ENCODE measurements at places on chromosomes 6 and 20.

- no peak for DNase-seq
These were observed 33.3 kb downstream of the LRP11 start for GRCh38 chr6:149830731-149831307.

GRCh38 chr6:107122748-107123147 is 7.4 kb upstream of the BEND3 start:
- no peak for DNase-seq

DNA sequence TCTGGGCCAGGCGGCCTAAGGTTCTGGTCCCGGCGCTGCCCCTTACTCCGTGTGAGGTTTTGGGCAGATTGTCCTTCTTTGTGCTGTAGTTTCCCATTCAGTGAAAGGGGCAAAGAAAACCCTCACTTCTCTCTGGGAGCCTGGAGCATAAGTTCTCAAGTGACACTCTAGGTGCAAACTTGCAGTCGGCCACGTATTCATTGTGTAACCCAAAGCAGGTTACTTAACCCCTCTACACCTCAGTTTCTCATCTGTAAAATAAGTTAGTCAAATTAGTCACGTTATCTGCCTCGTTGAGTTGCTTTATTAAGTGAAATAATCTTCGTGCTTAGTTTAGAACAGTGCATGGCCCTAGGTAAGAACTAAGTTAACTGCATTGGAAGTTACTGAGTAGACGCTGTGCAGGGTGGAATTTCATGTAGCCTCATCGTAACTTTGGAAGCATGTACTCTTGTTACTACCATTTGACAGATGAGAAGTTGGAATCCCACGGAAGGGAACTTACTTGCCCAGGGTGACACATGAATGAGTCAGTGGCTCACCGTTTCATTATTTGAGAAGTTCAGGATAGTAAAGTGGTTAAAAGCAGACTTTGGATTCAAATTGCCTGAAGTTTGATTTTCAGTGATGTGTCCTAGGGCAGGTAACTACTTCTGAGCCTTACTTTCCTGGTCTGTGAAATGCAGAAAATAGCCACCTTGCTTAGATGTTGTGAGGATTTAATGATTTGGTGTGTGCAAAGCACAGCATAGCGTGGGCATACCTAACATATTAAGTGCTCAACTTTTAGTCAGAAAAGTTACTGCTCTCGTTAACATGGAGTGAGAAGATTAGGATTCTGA is 556 bp upstream of the MROH8 start:
- DNase-seq, result no peak

GRCh38 chr20:21352703-21353102 is 44.6 kb downstream of the NKX2-4 start:
- DNase-seq, result no peak

DNA sequence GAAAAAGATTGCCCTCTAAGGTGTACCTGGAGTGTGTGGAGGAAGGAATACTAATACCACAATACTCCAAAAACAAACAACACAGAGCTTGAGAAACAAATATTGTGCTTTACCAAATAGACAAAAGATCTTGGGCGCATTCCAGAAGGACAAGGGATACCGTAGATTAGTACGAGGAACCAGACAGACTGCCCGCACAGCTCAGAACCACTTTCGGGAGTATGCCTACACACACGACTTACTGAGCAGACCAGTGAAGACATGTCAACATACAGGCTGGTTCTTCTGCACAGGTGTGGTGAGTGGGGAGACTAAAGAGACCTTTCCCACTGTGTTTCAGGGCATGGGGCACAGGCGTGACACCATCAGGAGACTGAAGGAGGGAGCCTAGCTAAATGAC is 15.8 kb upstream of the FOXQ1 start:
- DNase-seq, result no peak

DNA sequence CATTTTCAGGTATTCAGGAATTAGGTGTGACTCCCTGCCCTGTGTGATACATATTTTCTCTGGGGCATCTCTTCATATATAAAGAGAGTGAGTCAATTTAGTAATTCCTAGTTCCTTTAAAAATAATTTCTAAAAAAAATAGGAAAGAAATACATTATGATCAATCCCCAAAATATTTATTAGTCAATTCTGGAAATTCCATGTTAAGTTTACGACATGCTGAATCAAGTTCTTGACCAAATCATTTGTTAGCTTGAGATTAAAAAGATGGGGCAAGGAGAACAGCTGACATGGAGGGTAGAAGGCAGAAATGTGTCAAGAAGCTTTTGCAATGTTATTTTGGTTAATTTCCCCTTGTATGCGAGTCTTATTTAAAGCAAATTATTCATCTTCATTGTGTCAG is 22.7 kb upstream of the PRDM1 start:
- no peak for DNase-seq

GRCh38 chr20:22576733-22577514 is 7.4 kb downstream of the FOXA2 start:
- no peak for DNase-seq

DNA sequence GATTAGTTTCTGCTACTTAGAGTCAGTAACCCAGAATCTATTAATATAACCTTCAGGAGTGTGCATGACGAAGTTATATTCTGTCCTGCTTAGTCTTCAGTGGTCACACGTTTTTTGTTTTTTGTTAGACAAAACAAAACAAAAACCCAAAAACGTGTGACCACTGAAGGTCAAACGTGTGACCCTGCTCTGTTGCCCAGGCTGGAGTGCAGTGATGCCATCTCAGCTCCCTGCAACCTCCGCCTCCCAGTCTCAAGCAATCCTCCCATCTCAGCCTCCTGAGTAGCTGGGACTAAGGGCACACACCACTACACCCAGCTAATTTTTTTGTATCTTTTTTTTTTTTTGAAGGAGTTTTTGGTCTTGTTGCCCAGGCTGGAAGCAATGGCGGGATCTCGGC is 142.4 kb downstream of the BCAS1 start:
- no peak for DNase-seq

- DNase-seq, result no peak
These were observed 12.4 kb downstream of the HTR1E start for GRCh38 chr6:86949771-86950170.

- no peak for DNase-seq
These were observed 231.9 kb upstream of the FAM83B start for GRCh38 chr6:54614499-54615195.

DNA sequence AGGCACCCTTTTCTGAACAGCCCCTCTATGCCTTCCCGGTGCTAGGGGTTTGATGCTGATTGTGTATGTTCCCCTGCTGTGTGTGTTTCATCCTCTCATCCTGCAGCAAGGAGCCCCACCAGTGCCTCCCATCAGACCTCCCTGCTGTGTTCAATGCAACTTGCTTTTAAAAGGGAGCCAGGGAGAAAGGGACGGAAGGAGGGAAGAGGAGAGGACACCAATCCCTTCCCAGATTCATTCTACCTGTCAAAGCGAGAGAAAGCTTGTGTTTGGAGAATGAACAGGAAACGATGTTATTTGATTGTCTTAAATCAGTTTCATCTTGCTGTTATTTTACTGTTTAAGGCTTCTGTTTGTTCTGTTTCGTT is 259.2 kb downstream of the ADGB start:
- no peak for DNase-seq

- peak; percentile 58 for DNase-seq
These were observed 5.6 kb upstream of the IFNGR1 start for GRCh38 chr6:137224799-137225198.

DNA sequence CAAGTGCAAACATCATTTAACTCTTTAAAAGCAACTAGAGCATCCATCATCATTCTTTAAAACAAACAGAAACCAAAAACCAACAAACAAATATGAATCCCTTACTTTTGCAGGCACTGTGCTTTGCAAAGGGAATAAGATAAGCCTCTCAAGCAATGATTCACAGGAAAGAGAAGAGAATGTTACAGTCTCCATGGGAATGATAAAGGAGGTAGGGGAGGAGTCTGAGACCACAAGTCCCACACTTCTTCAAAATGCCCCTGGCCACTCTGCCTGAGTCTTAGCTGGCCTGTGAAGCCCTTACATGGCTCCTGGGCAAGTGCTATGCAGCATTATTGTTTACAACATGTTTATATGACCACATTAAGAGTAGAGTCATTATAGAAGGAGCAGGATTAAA is 257.7 kb upstream of the MARCKS start:
- no peak for DNase-seq

DNA sequence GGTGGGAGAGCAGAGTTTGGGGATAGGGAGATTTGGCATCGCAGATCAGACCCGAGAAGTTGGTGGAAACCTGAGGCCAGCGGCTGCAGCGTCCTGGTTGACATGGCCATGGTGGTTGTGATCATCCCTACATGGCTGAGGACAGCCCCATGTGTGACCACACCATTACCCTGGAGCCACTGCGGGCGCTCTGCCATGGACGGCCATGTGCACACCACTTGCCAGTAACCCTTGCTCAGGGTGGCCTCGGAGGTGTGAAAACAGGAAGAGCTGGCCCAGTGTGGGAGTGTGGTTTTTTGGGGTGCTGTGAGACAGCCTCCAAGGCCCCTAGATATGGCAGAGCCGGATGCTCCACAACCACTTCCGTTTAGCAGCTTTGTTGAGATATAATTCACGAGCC is 64.4 kb downstream of the TMEM242 start:
- no peak for DNase-seq

DNA sequence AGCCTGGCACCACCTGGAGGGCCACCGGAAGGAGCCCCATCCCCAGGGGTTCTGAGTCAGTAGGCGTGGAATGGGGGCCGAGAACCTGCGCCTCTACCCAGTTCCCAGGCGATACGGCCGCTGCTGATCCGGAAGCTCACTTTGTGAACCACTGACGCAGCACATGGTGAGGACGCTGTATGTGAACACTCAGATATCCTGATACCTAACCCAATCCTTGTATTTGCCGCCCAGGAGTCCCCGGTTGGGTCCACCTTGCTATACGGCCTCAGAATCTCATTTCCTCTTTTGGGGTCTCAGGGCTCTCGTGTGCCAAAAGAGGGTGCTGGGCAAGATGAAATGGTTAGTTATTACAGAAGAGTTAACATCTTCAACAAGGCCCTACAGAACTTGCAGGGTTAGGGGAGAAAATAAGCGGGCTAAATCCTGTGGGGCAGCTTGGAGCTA is 604 bp upstream of the RAB5IF start:
- peak; percentile 72 for DNase-seq

GRCh38 chr20:3161316-3162079 is 1.8 kb upstream of the FASTKD5 start:
- DNase-seq, result no peak

GRCh38 chr6:89859744-89860143 is 30.1 kb downstream of the CASP8AP2 start:
- no peak for DNase-seq

- DNase-seq, result no peak
These were observed 37.3 kb downstream of the RNF146 start for GRCh38 chr6:127303917-127304316.

GRCh38 chr6:7523922-7524321 is 17.5 kb upstream of the DSP start:
- no peak for DNase-seq

DNA sequence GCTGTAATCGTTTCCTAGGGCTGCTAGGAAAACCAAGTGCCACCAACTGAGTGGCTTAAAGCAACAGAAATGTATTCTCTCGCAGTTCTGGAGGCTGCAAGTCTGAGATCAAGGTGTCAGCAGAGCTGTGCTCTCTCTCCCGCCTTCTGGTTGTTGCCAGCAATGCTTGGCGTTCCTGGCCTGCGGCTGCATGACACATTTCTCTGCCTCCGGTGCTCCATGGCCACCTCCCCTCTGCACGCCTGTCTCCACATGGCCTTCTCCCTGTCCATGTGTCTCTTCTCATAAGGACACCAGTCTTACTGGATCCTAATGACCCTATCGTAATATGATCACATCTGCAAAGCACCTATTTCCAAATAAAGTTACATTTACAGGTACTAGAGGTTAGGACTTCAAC is 91.7 kb upstream of the AKAP12 start:
- DNase-seq, result no peak

DNA sequence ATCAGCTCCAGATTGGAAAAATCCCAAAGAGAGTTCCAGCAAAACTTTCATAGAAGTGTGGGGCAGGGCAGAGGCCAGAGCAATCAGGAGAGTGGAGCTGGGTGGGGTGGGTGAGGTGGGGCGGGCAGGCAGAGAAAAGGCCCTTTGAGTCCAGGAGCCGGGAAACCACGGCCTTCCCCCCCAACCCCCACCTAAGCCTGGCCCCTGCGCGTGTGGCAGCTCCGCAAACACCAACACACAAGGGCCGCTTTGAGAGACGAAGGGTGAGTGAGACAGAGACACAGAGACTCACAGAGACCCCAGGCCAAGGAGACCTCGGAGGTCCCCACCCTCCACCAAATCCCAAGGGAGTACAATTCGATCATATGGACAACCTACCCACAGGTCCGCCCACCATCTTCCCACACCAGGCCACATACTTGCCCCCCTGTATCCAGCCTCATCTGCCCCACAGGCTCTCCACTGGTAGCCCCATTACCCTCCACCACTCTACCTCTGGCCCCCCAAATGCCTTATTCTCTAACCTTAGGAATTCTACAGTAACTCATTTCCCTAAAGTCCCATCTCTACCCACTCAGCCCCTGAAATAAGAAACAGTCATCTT is 1.7 kb downstream of the COL11A2 start:
- no peak for DNase-seq

GRCh38 chr20:62943396-62943795 is 5.4 kb downstream of the GID8 start:
- DNase-seq, result no peak

GRCh38 chr6:73562558-73562957 is 41.7 kb upstream of the EEF1A1 start:
- DNase-seq, result no peak

DNA sequence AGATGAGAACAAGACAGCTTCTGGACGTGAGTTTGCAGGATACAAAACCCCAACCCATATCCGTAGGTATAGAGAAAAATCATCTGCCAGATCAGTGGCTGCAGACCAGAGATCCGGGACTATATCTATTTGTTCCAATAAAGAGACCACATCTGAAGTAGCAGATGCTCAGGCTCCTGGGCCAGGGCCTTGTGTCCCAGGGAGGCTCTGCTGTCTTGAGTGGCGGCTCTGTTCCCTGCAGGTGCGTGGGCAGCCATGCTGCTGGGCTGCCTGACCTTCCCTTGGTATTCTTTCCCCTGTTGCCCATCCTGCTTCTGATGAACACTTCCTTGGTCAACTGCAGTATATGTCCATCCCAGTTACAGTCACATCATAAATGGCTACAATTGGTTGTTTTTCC is 34.9 kb downstream of the ERMARD start:
- no peak for DNase-seq

- DNase-seq, result no peak
These were observed 122.6 kb downstream of the OPRM1 start for GRCh38 chr6:154161689-154162088.

DNA sequence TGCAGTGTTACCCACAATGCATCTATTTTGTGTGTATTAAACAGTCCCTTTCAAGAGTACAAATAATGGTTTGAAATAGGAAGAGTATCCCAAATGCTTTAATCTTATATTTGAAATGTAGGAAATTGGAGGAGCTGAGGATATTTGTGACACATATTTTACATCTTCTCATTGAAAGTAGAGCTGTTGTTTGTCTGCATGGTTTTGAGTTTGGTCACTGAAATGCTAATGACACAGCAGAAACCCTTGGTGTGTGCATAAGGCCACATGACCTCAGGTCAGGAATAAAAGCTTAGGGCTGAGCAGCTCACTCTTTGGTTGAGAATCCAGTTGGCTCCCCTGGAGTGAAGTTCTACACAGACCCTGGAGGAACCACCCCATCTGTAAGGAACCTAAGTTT is 49.8 kb downstream of the TPD52L1 start:
- DNase-seq, result no peak

- DNase-seq, result no peak
These were observed 9.1 kb upstream of the ARMC2 start for GRCh38 chr6:108839083-108839642.

- no peak for DNase-seq
These were observed 76.2 kb upstream of the OLIG3 start for GRCh38 chr6:137570393-137570792.
